ENCODE measurements at places on chromosomes 5 and 9. TPM values are rescaled to one million over a fixed set of nuclear protein-coding genes. Genes with fewer than 3 reads are reported as not detected.

GRCh38 chr5:119435436-119436132 is 16.7 kb upstream of the HSD17B4 start:
- DNase-seq = peak; percentile 72

GRCh38 chr5:110973510-110973909 is 98.0 kb upstream of the TSLP start:
- no peak for DNase-seq

DNA sequence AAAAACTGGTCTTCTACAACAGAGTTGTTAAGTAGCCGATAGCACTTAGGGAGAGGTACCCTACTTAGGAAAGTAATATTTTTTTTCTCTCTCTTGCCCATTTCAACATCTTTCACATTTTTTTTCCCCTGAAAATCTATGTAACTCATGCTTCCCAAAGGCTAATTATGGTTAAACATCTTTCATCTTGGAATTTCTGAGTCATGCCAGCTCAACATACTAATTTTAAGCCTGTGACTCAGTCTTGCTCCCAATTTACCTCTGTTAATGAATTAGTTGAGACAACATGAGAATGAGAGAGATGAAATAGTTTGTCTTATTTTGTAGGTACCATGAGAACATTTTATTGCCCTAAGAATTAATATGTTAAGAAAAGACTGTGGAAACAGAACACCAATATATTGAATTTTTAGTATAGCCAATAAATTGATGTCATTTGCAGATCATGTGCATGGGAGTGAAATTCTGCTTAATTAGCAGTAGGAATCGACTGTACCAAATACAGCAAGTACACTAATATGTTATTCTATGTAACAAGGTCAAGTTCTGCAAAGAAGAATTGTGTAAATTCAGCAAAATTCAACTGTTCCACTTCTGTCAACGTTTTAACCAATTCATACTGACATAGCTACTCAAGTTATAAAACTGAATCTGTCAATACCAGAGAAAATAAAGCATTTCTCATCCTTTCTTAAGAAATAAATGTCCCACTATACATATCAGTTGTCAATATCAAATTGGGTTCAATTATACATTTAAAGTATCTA is 550.0 kb downstream of the PTPRD start:
- DNase-seq = no peak

DNA sequence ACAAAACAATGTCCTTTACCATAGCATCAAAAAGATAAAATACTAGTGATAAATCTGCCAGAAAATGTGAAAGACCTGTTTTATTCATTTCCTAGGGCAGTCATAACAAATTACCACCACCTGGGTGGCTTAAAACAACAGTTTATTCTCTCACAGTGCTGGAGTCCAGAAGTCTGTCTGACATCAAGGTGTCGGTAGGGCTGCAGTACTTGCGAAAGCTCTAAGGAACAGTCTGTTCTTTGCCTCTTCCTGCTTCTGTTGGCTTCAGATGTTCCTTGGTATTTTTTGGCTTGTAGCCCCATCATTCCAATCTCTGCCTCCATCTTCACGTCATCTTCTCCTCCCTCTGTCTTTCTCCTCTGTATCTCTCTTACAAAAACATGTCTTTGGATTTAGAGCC is 51.0 kb downstream of the PTPDC1 start:
- no peak for DNase-seq

DNA sequence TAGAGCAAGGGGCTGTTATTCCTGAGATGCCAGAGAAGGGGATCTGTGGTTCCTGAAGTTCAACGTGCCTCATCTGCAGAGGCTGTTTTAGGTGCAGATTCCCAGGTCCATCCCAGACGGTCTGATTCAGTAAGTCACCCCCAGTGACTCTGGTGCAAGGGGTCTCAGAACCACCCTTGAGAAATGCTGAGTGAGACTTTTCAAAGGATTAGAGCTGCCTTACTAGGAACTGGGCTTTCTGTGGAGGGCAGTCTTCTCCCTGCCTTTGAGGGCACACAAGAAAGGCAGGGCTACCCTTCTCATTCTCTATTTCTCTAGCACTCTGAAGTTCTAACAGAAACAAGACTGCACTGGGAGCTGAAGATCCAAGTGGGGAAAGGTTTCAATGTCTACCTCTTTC is 66.5 kb downstream of the FAM114A2 start:
- no peak for DNase-seq

- DNase-seq = no peak
Measured at GRCh38 chr9:18253950-18254349, 220.0 kb upstream of the ADAMTSL1 start.

- no peak for DNase-seq
Measured at GRCh38 chr5:26568316-26568715, 470.1 kb downstream of the CDH9 start.

- DNase-seq = peak; percentile 43
Measured at GRCh38 chr5:88660947-88661805, 221.8 kb downstream of the MEF2C start.

GRCh38 chr5:177194268-177194667 is 60.7 kb downstream of the NSD1 start:
- DNase-seq = no peak

DNA sequence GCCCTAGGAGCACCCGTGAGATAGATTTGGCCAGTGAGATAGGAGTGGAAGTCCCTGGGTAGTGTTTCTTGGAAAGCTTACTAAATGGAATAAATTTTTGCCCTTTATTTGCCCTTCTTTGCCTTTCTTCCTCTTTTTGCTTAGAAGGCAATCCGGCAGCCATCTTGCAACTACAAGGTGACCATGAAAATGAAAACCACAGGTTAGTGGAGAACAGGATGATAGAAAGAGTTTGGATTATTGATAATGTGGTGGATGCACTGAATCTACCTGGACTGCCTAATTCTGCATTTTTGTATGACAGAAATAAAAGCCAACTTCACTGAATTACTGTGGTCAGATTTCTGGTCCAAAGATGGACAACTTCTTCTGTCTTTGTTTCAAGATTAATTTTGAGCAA is 33.2 kb downstream of the TARS1 start:
- DNase-seq = no peak

DNA sequence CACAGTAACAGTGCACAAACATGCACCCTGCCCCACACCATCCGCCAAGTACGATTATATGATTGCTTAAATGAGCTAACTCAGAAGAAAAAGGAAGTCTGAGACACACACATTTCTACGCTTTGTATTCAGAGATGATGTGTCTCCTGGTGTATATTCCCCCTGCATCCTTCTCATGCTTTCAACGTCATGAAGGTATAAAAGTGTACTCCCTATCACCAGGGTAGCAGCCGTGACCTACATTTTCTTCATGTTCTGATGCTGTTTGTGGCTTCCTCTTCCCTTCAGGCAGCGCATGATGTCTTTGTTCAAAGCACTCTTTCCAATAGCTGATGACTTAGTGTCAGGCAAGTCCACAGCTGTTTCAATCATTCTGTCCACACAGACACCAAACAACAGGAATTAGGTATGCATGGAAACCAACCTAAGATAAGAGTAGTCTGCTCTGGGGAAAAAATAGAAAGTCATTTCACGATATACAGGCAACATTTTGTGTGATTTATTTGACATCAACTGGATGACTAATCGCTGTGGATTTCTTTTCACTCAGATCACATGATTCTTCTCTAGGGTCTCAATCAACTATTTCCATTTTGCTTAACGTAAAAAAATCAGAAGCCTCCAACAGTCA is 269.4 kb upstream of the PTGER4 start:
- DNase-seq = peak; percentile 64

DNA sequence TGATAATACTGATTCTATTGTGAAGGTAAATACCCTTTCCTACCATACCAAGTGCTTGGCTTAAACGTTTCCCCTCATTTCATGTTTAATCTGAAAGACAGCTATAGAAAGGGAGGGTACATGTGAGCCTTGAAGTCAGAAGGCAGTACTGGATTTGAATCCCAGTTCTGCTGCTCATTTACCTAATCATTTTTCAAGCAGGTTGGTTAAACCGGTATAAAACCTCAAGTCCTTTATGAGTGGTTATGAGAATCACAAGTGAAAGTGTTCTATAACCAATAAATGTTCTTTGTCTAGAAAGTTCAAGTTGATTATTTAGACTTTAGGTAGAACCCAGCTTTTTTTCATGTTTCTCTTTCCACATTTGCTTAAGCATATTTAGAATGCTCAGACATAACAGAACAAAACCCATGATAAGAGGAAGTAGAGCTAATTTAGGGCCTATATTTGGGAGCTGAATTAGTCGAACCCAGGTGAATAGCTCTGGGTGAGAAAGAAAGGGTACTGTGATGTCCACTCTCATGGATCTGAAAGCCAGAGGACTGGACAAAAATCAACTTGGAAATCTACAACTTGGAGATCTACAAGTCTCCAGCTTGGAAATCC is 29.7 kb upstream of the F2RL2 start:
- DNase-seq = no peak

Gene AK8
- 0.36 TPM for total RNA-seq

Gene THBS4
- total RNA-seq = 0.76 TPM

Gene SHOC1
- total RNA-seq = not detected

Gene GIN1
- 8.5 TPM for total RNA-seq

Gene EIF4EBP3
- total RNA-seq = 15.5 TPM

Gene SLC27A6
- total RNA-seq = not detected

Gene CAMLG
- 28.4 TPM for total RNA-seq

Data from activated naive CD8-positive, alpha-beta T cell treated with anti-CD3 and anti-CD28 coated beads for 36 hours (primary cell).